Osteoblast (primary cell): ENCODE measurements at places on chromosomes 5 and 9.

DNA sequence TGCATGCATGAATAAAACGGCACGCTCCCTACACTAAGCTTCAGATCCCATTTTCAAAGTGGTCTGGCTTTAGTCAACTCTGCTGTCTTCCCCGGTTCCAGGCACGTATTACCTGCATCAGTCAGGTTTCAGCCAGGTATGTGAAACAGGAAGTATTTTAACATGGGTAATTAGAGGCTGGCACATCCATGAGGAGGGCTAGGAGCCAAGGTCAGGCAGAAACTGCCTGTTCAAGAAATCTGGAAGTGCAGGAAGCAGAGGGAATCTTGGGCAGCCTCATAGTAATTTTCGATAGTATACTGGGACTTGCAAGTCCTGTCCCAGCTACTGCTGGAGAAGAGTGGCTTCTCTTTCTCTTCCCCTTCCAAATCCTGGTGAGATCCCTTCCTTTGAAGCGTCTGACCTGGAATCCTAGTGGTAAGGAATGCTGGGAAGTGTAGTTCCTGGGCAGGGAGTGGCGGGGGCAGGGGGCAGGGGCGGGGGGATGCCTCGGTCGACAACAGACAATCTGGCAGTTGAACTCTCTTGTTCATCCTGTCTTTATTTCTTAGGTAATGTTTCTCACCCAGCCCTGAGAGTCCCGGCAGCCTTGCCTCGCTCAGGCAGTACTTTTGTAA lies 403.1 kb downstream of the TLE4 start:
- DNase-seq: peak; percentile 52

DNA sequence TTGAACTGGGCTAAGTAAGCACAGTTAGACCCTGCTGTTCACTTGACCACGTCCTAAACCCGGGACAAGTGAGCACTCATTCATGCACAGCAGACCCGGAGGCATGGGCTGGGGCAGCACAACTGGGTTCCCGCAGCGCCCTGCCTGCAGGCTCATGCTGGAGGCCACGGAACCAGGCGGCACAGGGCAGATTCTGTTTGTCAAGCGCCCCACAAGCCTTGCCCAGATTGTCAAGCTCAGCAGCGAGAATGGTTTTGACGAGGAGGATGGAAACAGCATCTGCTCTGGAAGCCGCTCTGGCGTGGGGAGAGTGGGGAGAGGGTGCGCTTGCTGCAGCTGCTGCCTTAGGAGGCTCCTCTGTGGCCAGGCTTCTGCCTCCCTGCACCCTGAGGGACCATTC lies 32.7 kb downstream of the PRRT1B start:
- DNase-seq: peak; percentile 62

DNA sequence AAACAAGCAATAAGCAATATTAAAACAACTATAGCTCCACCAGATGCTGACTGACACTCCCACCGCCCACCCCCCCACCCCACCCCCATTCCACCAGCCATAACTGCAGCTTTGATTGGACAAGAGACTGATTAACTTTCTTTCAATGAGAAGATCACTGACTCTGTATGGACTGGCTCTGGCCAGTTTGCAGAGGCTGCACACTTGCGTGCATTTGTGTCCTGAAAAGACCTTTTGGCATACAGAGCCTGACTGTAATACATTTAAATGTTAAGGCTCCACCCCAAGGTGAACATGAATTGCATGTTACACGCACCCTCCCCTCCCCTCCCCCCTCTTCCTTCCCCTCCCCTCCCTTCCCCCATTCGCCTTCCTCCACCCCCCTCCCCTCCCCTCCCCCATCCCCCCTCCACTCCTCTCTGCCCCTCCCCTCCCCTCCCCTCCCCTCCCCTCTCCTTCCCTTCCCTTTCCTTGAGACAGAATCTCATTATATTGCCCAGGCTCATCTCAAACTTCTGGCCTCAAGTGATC lies 31.1 kb downstream of the FGD3 start:
- no peak for DNase-seq

DNA sequence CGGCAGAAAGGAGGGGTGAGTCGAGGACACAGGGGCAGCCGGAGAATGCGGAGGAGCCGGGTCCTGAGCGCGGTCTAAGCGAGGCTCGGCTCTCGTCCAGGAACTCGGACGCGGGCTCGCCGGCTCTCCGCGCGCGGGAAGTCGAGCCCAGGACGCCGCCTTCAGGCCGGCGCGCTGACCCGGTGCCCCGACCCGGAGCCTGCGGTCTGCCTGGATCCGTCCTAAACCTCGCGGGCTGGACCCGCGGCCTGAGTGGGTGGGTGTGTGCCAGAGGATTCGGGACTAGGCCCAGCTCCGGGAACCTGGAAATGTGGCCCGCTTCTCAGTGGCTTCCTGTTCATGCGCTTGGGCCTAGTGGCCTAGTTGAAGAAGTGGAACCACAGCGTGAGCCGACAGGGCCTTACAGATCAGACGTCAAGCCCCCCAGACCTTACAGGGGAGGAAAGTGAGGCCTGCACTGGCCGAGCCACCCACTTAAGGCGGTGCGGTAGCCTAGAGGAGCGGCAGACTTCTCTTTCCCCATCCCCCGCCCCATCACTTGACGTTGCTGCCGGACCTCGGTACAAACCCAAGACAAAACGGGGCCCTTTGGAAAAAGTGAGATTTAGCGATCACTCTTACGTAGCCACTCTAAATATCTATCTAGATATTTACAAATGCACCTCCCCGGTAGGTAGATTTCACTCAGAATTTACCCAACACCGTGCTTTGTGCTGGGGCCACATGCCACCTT lies 1.2 kb downstream of the CDKN2B-AS1 start:
- peak; percentile 88 for DNase-seq

DNA sequence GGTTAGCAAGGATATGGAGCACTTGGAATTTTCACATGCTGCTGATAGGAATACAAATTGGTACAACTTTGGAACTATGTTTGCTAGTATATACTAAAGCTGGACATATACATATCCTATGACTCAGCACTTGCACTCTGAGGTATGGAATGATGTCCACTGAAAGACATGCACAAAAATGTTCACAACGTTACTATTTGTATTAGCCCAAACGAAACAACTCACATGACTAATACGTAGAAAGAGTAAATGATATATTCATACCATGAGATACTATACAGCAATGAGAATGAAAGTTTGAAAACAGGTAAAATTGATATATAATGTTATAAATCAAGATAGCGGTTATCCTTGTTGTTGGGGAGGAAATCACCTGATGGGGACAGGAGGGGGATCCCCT lies 45.5 kb upstream of the CDC42SE2 start:
- no peak for DNase-seq

DNA sequence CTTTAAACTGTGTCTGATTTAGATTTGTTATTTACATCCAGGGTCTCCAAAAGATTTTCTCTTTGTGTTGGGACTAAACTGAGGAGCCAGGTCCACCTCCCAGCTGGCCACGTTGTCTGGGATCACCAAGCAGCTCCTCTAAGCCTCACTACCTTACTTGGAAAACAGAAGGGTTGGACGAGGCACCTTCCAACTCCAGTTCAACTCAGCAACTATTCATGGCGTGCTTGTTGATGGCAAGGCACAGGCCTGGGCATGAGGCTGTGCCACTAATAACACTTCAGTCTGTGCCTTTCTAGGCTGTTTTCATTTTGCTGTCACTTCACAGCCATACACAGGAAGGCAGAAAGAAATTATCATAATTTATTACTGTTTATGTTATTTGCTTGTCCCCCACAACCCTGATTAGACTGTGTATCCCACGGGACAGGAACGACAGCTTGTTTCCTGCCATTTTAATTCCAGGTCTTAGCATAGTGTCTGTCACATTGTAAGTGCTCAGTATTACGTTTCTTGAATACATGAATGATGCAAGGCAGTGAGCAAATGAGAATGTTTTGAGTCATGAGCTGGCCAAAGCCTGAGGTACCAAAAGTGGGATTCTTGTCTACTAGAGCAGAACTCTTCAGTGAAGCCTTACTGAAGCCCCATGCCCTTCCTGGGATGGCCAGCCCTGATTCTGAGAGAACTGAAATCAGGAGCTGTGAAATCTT lies 125.8 kb downstream of the GALNT10 start:
- DNase-seq: no peak

GRCh38 chr9:122113574-122113973 lies 20.5 kb upstream of the TTLL11 start:
- no peak for DNase-seq

DNA sequence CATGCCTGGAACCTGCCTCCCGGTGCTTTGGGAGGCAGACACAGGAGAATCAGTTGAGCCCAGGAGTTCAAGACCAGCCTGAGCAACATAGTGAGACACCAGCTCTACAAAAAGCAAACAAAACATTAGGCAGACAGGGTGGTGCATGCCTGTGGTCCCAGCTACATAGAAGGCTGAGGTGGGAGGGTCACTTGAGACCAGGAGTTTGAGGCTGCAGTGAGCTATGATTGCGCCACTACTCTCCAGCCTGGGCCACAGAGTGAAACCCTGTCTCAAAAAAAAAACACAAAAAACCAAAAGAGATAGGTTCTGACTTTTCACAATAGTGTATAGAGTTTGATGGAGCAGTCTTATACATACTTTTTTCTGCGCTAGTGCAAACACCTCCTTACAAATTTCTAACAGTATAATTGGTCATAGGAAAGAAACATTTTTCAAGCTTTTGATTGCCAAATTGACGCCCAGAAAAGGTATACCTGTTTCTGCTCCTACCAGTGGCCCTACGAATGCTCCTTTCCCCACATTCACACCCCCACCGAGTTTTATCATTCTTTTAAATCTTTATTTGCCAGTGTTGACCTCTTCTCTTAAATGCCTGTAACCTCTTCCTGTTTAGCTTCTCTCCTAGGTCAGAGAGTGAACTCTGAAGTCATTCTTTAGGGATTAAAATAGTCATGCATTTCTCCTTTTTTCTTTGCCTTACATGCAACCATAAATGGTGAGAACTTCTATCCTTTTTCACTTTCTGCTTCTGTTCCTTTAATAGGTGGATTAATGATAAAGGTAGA lies 7.5 kb downstream of the DOCK8 start:
- DNase-seq: no peak

DNA sequence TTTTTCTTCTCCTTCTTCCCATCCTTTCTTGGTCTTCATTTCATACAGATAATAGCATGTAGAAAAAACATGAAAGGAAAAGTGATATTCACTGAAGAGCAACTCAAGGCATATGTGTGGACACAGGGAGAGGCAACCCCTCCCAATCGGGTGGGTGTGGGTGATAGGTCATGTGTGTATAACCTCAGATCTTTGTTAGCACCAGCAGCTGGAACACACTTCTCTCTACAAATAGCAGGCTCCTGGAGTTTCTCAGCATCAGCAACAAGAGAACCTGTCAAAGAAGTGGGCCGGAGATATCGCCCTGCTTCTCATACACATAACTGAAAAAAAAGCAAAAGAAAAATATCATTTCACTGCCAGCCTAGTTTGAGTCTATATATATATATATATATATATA lies 426.4 kb downstream of the DTWD2 start:
- DNase-seq: no peak

DNA sequence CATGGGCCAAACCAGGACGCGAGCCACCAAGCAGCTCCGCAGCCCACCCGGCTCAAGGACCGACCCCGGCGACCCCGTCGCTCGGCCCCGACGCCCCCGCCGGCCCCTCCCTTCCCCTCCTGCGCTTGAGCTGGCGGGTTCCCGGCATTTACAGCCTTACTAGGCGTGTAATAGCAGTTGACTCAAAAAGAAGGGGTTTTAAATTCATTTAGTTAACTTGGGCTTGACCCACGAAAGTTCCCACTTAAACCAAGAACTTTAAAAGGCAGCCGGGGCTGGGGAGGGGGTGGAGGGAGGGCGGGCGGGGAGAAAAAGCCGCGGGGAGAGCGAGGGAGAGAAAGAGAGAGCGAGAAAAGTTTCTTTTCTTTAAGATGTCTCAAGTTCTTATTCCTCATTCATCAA lies 636 bp downstream of the PRDM12 start:
- DNase-seq: peak; percentile 92

- no peak for DNase-seq
Measured at GRCh38 chr9:90816690-90817089, 15.1 kb downstream of the SYK start.

DNA sequence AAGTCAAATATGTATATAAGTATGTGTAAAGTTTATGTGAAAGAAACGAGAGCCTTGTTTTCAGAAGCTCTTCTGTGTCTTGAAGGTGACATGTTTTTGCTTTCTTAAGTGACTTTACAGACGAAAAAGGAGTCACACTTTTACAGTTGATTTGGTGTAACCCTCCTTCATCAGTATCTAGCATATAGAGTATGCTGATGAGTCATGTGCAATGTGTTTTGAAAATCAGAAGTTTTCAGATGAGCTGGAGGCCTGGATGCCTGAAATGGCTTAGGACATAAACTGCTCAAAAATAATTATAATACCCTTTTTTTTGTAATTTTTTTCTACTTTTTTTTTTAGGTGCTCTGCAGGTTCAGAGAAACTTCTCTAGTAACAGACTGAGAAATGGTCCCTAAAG lies 209.5 kb downstream of the CD180 start:
- DNase-seq: no peak
